Stimulated activated CD8-positive, alpha-beta memory T cell treated with anti-CD3 and anti-CD28 coated beads, Interleukin-4, amount 100 ng/mL, for 1 hour (primary cell): ENCODE measurements at places on chromosomes 4 and X.

DNA sequence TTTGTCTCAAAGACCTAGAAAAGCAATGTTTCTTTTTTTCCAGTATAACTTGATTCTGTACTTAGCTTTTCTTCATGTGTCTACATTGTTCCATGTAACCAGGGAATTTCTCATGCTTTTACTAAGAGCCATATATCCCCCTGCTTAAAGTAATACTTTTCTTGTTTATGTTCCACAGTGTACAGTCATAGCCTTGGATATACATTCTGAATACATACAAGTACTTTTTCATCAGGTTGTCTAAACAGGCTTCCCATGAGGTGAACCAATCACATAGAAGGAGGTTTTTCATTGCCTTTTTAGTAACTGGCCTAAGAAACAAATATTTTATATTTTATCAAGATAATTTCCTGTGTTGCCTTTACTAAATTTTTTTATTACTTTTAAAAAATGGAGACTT is 52.8 kb downstream of the SLC2A9 start:
- DNase-seq = no peak

- DNase-seq = no peak
These were observed 109.3 kb downstream of the MGST2 start for GRCh38 chr4:139774759-139775487.

- DNase-seq = no peak
These were observed 39.9 kb downstream of the PSAPL1 start for GRCh38 chr4:7394681-7395451.

- DNase-seq = no peak
These were observed 6.2 kb upstream of the PLCXD1 start for GRCh38 chrX:274904-275475.

GRCh38 chr4:81257816-81258215 is 42.8 kb upstream of the PRKG2 start:
- DNase-seq = no peak

GRCh38 chr4:152901205-152901604 is 34.9 kb upstream of the FHDC1 start:
- DNase-seq = no peak

DNA sequence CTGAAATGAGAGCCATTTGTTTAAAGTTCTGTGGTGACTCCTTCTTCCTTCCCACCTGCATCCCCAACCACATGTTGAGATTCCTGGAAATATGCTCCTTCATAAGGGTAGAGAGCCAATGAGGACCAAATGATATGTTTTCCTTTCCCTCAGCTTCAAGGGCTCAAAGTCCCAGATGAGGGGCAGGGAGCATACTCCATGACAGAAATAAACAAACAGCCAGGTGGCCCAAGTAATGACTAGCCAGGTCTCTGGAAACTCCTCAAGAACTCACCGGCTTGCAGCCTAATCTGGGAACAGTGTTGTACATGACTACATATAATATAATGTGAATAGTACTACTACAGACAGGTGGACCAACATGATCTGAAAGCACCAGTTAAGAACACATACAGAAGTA is 392.3 kb downstream of the PACRGL start:
- no peak for DNase-seq

DNA sequence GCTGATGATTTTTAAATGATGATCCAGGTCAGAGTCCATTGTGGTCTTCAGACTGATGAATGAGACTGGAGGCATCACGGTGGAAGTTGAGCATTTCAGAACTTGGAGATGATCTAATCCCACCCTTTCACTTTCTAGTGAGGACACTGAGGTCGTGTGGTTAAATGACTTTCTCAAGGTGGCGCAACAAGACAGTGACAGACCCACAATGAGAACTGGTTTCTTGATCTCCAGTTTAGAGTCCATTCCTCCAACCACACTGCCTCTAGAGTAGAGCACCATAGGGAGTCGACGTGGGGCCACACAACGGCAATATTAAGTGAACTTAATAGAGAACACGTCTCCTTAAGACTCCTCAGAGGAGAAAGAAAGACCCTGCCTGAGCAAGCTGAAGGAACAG is 381.0 kb downstream of the UNC5C start:
- no peak for DNase-seq

DNA sequence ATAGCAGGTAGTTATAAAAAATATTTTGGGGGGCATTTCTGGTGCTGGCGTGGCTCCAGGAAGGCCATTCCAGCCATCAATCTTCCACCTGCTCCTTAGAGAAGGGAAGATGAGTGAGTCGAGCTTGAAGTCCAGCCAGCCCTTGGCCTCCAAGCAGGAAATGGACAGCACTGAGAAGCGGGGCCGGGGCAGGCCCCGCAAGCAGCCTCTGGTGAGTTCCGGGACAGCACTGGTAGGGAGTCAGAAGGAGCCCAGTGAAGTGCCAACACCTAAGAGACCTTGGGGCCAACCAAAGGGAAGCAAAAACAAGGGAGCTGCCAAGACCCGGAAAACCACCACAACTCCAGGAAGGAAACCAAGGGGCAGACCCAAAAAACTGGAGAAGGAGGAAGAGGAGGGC is 29.2 kb upstream of the COX18 start:
- DNase-seq = no peak

DNA sequence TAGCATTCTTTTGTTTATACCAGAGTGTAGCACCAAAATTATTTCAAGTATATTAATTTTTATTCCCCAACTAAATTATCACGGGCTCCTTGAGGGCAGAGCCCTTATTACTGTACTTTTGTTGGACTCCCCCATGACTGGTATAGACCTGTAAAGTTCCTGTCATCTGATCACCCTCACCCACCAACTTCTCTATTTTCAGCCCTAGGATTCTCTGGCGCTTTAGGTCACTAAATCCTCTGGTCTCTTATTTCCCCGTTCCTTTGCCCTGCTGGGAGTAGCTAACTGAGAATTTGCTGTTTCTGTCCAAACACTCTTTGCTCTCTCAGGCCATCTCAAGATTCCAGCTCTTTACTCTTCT is 3.2 kb upstream of the XKRX start:
- DNase-seq = no peak

- DNase-seq = no peak
These were observed 201.8 kb downstream of the SLC39A8 start for GRCh38 chr4:102143433-102143832.

DNA sequence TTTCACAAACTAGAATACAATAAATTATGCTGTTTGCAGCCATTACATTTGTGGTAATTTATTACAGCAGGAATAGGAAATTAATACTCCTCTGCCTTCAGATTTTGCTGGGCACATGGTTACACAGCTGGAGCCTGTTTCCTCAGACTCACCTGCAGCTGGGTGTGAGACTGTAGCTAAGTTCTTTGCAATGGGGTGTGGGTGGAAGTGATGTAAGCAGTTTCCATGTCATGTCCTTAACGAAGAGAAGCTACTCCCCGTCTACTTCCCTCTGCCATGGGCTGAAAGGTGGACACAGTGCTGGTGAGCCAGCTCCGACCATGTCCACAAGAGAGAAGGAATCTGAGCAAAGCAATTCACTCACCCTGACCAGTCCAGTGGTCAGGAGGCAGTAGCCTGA is 18.2 kb downstream of the SH3KBP1 start:
- DNase-seq = no peak

- DNase-seq = no peak
These were observed 384.4 kb downstream of the RAPGEF2 start for GRCh38 chr4:159487284-159487747.

- DNase-seq = no peak
These were observed 23.5 kb downstream of the CHM start for GRCh38 chrX:86023811-86024210.

DNA sequence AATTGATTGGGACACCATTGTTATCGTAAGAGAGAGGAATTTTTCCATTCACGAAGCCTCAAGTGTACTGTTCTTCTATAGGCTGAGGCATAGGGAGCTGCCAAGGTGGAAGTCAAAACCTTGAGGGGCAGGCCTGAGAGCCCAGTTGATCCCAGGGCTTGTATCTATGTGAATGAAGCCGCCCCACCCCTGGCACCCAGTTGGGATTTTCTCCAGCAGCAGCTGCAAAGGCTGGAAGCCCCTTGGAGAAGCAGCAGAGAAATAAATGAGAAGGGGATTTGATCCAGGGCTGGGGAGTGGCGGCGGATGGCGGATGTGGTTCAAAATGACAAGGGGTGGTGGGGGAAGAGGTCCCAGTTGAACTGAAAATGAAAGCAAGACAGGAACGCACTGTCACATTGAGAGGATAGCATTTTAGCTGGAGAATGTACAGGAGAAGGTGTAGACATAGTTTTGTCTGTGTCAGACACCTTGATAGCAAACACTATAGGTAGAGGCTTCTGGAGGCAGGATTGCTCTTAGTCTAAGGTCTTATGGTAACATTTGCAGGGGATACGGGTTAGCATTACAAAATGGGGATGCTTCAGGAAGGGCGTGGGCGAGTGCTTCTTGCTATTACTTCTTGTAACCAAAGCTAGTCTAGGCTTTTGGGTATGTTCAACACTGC is 32.6 kb downstream of the DOCK11 start:
- DNase-seq = peak; percentile 10

- no peak for DNase-seq
These were observed 253.6 kb downstream of the CBLL2 start for GRCh38 chrX:22526339-22526738.

DNA sequence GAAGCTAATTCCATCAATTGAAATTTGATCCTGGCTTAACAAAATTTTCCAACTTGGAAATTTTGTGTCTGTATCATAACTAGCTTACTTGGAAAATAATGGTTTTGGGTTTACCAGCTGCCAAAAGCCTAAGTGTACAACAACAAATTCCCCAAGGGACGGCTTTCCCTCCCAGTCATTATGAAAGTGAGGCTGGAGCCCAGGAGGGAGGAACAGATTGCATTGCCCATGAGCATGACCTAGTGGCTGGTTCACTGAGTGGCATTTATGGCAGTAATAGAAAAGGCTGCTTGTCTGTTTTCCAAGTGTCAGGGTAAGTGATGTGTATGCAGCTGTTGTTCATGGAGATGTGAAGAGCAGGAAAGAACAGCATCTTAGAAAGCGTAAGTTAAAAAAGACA is 70.8 kb upstream of the HHIP start:
- no peak for DNase-seq

- DNase-seq = no peak
These were observed 209.8 kb downstream of the CRLF2 start for GRCh38 chrX:1002611-1003010.

GRCh38 chr4:51831133-51831532 is 11.8 kb upstream of the DCUN1D4 start:
- DNase-seq = peak; percentile 31
